ENCODE measurements at places on chromosomes 12 and 14.

DNA sequence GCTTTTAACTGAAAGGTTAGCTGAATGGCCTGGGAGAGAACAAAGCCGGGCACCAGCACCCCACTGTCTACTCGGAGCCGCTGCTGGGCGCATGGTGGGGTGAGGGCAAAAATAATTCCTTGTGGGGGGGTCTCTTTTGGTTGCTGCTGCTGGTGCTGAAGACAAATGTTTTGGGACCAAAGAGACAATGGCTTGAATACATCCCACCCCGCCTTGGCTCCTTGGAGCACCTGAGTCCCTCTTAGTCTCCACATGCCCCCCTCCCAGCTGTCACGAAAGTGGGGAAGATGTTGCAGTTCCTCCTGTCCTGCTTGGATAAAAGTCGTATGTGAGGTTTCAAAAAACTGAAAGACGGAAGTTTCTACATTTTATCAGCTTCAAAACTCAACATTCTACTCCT, 85.0 kb downstream of the PIWIL1 start:
- DNase-seq: no peak

GRCh38 chr14:71444030-71444822, 488.0 kb upstream of the RGS6 start:
- no peak for DNase-seq

DNA sequence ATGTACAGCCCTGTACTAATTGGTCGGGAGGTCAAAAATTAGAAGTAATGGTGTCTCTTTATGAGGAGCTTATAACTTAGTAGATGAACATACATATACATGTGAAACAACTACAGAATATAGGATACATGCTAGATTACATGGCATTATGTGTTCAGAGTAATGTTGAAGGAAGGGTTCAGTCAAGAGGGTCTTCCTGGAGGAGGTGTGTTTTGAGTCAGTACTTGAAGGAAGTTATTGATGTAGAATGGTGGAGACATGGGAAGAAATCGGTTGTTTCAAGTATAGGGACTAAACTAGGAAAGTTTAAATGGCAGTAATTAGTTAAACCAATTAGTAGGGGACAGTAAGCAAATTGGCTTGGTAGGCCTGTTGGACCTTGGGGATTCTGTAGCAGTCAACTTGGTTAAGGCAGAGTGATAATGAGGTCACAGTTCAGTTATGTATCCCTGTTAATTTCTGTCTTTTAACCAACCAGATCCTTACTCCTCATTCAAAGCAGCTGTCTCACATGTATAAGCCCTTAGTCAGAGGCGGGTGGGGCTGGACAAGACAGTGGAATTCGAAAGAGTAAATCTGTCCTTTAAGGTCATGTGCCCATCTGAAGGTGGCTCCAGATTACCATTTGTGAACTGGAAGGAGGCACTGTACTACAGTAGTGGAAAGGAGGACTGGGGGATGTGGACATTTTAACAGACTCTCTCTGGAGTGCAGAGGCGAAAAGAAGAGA, 3.5 kb upstream of the ANKRD52 start:
- no peak for DNase-seq

- no peak for DNase-seq
Measured at GRCh38 chr12:76186131-76186906, 101.8 kb upstream of the NAP1L1 start.

GRCh38 chr12:55707841-55708694, at the start of gene ITGA7:
ITGA7 (minus strand) TSS chr12:55707904; CDS start chr12:55707682, 222 bp downstream.
- no peak for DNase-seq

DNA sequence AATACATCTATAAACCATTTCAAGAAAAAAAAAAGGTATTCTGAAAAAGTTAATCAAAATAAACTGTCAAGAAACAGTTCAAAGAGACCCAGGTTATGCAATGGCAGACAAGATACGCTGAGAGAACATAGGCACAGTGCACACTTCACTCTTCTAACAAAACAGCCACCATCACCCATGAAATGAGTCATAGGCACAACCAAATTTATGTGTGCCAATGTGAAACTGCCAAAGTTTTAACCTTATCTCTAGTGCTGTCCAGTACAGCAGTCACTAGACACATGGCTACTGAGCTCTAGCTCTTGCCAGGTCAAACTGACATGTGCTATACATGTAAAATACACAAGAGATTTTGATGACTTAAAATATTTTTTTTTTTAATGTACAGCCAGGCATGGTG, 1.4 kb downstream of the CEP128 start:
- no peak for DNase-seq

DNA sequence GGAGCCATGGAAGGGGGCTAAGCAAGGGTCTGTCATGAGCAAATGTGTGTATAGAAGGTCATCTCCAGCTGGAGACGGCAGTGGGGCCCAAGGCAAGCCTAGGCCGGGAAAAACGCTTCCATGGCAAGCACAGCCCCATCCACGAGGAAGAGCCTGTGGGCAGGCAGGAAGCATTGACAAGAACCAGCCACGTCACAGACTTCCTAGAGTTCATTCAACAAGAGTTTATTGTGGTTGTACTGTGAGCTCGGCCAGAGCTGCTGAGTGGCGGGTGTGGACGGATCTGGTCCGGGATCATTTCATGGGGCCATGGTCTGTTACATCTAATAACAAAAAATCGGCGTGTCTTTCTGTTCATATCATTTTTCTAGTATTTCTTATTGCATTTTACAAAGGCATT, 311.7 kb downstream of the TMEM121 start:
- DNase-seq: no peak

- DNase-seq: no peak
Measured at GRCh38 chr14:75667099-75667765, 6.2 kb downstream of the TTLL5 start.

DNA sequence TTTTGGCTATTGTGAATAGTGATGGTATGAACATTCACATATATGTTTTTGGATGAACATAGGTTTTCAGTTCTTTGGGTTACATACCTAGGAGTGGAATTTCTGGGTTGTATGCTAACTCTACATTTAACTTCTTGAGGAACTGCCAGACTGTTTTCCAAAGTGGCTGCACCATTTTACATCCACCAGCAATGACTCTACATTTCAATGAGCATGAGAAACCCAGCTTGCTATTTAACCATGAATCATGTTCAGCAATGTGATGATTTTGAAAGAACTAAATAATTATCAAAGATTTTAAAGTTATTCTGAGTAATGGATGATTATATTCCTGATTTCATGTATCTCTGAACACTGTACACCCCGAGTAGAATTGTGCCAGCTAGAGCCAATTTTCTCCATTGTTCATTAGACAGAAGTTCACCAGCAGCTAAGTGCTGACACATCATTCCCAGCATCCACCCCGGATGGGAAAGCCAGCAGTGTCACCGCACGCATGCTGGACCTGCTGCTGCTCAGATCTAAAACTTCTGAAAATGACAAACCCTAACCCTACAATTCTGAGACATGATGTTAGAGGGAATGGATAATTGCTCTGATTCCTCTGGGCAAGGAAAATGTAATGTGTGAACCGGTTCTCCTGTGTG, 13.3 kb upstream of the ANAPC5 start:
- no peak for DNase-seq

- no peak for DNase-seq
Measured at GRCh38 chr14:75313294-75313693, 34.7 kb downstream of the FOS start.

DNA sequence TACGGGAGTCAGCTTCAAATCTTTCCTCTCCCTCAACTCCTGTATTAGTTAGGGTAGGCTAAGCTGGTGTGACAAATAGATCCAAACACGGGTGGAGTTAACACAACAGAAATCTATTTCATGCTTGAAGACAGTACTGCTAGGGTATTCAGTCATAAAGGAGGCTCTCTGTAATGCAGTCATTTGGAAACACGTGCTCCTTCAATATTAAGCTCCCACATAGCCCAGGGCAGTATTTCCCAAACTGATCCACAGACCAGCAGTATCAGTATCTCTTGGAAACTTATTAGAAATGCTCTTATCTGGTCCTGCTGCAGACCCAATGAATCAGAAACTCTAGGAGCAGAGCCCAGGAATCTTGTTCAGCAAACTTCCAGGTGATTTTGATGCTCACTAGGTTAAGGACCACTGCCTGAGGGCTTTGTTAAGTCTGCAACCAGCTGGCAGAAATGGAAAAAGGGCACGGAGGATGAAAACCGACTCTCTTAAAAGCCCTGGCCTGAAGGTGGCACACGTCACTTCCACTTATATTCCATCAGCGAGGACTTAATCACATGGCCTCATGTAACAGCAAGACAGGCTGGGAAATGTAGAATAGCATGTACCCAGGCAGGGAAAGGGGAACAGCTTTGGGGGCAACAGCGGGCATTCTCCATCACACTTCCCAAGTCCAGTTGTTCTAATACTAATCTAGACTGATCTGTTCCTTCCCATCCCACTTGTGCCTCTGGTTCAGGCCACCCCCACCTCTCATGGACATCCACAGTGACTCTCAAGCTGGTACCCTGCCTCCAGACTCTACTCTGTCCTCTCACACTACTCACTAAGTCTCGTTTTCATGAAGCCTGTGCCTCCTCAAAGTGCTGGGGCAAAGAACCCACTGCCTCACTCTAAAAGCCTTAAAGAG, 38.2 kb upstream of the RIC8B start:
- no peak for DNase-seq

GRCh38 chr12:15289192-15289591, 33.1 kb upstream of the PTPRO start:
- no peak for DNase-seq

DNA sequence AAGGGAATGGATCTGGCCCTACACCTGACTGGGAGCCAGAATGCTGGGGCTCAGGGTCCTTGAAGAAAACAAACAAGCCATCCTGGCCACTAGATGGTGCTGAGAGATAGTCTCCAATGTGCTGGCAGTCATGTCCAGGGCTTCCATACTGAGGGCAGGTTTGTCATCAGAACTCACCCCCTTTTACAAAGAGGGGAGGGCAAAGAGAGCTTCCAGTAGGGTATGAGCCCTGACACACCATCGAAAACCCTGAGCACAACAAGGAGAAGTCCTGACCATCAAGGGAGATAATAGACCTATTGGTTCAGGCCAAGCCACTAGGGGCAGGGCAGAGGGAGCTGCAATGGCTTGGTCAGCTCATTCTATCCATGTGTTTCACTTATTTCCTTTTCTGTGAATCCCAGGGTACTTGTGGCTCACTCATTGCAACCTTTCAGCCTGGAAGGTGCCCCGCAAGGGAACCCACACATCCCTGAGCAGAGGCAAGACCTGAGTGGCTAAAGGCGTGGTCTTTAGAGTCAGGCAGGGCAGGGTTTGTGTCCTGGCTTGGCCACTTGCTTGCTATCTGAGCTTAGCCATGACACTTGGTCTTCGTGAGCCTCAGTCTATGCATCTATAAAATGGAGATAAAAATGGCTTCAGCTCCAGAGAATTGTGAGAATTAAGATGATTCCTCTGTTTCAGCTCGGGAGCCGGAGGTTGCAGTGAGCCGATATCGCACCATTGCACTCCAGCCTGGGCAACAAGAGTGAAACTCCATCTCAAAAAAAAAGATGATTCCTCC, 6.2 kb upstream of the PLEKHH1 start:
- DNase-seq: peak; percentile 11

GRCh38 chr12:68428724-68429501, 96.8 kb upstream of the MDM1 start:
- DNase-seq: no peak

DNA sequence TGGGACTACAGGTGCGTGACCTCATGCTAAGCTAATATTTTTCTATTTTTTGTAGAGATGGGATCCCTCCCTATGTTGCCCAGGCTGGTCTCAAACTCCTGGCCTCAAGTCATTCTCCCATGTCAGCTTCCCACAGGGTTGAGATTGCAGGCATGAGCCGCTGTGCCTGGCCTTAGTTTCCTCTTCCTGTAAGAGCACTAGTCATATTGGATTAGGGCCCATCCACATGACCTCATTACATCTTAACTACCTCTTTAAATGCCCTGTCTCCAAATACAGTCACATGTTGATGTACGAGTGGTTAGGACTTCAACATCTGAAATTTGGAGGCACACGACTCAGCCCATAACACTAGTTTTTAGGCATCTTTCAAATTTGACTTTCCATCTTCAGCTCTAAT, 72.2 kb upstream of the RASSF3 start:
- no peak for DNase-seq

DNA sequence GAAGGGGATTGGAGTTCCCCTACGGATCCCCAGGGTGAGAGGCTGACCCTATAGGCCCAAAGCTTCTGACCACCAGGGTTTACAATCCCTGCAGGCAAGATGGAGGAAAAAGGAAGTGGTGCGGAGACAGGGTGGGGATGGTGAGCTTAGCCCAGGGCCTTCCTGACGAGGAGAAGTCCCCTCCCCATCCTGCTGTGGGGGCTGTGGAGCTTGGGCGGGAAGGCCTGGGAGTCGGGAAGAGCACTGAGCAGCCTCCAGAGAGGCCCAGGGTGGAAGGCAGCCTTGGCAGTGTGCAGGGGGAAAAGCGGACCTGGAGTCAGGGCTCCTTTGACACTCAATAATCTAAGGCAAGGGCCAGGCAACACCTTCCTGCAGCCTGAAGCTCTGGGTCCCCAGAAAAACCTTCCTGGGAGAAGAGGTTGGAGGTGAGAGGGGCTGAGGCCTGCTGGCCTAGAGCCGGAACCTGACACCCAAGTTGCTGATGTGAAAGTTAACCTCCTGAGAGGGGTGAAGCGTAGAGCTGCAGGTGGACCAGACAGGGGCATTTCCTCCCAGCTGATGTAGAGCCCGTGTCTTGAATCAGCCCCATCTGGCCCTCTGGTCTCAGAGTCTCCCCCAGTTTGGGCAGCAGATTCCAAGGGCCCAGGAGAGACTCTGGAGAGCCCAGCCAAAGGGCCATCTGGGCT, 6.0 kb downstream of the HDAC7 start:
- no peak for DNase-seq

DNA sequence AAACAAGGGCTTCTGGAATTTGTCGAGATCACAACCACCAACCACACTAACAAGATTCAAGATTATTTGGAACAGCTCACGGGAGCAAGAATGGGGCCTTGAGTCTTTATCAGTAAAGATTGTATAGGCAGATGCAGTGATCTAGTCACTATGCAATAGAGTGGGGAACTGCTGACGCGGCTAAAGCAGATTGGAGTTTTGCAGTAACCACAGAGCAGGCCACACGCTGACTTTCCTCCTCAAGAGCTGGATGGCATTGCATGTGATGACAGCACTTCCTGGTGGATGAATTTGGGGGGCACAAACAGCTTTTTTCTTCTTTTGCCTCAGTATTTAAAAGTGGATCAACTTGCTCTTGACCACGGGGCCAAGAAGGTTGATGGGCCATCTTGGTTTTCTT, 46.0 kb downstream of the KCNK13 start:
- DNase-seq: no peak

GRCh38 chr12:52022841-52023181, 16.1 kb downstream of the TAMALIN start:
- no peak for DNase-seq

GRCh38 chr12:25276199-25276937, 25.6 kb upstream of the KRAS start:
- DNase-seq: peak; percentile 27

GRCh38 chr14:100872259-100873095, 31.0 kb downstream of the RTL1 start:
- DNase-seq: no peak

Data from NCI-H2029 treated with DMSO at 0.1 percent for 48 hours (cell line).